Lung microvascular endothelial cell (primary cell): ENCODE measurements at places on chromosomes 3 and 15. TPM values are rescaled to one million over a fixed set of nuclear protein-coding genes. Genes with fewer than 3 reads are reported as not detected.
A peak's percentile ranks its signal among the peaks of the same experiment; 100 is the strongest.

GRCh38 chr3:196655496-196655895 lies 16.0 kb downstream of the NRROS start:
- DNase-seq = no peak

DNA sequence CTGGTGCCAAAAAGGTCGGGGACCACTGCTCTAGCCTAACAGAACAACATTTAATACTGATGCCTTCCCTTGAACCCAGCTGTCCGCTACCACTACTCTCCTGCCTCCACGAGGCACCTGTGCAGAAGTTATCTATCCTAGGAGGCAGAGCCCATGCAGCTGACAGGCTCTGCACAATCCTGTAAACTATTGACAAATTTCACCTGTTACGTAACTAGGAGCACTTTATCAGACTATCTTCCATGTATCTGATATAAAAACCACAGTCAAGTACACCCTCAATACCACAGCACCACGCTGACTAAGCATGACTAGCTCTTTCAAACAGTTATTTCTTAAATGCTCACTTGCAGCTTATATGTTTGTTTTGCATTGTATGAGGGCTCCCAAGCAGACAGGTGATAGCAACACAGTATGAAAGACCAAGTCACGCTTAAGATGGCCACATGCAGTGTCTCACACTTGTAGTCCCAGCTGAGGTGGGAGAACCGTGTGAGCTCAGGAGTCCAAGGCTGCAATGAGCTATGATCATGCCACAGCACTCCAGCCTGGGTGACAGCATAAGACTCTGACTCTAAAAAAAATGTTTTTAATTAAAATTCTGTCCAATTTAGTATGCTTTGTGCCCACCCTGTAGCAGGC lies 4.5 kb upstream of the IL17RC start:
- no peak for DNase-seq

DNA sequence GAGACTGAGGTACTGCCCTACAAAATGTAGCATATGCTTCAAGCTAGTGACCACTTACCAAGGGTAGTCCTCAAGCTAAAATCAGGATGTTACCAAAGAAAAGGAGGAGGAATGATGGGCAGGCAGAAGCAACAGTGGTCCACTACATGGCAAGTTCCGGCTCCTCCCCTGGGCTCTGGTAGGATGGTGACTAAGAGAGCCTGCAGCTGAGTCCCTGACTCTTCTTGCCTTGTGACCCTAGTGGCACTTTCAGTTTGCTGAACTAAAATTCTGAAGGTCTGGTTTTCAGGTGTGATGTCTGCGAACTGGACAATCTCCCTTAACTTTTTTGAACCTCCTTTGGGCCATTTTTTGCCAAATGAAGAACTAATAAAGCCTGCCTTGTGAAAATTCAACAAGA lies 40.9 kb downstream of the MRPL46 start:
- DNase-seq = no peak

- DNase-seq = no peak
Observed at GRCh38 chr3:100936931-100937330, 56.3 kb downstream of the ABI3BP start.

DNA sequence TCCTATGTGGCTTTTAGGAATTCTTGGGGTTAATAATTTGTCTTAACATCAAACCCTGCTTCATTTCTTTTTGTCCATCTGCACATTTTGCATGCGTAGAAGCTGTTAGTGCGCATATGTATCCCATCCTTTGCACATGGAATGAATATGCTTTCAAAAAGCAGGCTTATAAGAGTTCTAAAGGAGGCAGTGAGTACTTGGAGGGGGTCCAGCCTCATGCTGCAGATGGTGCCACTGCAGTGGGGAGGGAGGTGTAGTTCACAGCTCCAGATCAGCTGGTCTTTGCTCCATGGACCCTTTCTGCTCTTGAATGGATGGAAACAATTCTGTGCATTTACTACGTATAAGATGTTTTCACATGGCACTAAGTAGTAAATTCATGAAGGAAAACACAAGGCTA lies 20.7 kb upstream of the SSR3 start:
- no peak for DNase-seq

DNA sequence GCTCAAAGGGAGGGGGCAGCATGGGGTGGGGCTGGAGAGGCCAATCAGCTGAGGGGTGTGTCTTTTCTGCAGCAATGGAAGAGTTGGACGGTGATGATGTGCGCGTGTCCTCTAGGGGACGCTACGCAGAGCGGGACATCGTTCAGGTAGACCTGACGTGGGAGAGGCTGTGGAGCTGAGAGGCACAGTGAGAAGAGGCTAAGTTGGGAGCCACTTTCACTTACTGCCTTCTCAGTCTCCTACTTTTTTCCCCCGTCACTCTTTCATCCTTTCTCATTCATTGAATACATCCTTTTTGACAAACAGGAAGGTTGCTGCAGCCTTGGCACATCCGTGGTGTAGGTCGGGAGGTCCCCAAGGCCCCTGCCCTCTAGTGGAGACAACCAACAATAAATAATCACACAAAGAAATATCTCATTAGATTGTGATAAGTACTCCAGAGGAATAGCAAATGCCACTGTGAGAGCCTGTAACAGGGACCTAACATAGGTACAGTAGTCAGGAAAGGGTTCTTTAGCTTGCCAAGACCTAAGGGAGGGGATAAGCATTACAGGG lies 4.4 kb upstream of the BRPF1 start:
- no peak for DNase-seq

DNA sequence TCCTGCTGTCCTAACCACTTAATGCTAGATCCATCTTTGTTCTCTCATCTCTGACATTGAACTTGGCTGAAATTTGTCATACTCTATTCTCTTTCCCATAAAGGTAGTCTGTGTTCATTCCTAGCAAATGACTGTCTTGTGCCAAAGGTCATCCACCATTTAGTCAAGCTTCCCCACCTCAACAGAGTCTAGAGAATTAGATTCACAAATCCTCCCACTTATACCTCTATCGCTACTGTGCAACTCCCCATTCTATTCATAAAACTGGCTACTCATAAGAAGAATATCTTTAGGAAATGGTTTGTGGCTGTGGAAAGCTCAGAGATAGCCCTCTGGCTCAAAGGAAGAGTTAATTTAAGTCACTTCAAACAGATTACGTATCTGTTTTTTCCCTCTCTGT lies 59.7 kb upstream of the MBNL1 start:
- DNase-seq = no peak

- DNase-seq = no peak
Observed at GRCh38 chr3:28891485-28891884, 389.4 kb upstream of the RBMS3 start.

The MFN1 gene
- total RNA-seq = 29.0 and 33.5 TPM in 2 replicates

DNA sequence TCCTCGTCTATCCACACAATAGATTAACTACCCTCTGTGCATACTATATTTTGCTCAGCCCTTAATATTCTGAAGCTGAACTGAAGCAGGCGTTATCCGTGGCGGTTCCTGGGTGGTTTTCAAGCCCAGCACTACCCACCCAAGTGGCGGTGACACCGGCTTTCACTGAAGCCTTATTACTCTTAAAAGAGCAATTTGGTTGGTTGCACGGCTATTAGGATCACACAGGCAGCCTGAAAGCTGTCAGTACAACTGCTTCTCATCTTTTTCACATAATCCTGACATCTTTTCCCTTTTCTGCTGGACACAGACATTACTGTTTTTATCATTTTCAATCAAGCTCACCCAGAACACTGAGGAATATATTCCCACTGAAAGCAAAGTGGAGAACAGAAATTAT lies 525.3 kb upstream of the ZNF717 start:
- no peak for DNase-seq

The GCNT3 gene
- total RNA-seq = not detected in 2 replicates

GRCh38 chr3:175274056-175274455 lies 414.9 kb downstream of the NAALADL2 start:
- DNase-seq = no peak

The ZNF80 gene
- total RNA-seq = not detected in 2 replicates

The CDC25A gene
- total RNA-seq = 5.0 and 7.0 TPM in 2 replicates

The CFAP20DC gene
- 0.40 and 0.65 TPM in 2 replicates for total RNA-seq

DNA sequence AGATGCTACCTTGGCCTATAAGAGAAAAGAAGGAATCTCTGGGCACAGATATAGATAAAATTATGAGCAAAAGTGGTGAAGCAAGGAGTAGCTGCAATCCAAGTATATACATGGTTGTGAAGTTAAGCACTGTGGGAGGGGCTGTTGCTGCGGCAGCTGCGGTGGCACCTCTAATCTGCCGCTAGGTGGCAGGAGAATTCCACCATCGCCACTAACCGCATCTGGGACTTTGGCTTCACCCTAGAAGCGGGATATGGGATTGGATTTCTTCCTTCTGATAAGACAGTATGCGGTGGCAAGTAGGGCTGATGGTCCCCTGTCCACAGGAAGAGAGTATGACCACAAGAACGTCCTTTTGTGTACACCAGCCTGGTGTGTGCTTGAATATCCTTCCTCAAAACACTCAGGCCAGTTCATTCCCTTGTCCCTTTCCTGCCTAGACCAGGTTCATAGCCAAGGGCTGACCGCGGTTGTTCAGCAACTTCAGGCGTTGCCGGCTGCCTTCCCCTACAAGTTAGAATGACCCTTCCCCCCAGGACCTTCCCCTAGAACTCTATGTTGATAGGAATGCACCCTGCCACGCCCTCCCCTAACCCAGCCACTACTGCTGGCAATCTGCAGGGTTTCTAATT lies 5.1 kb downstream of the MAGEL2 start:
- peak; percentile 64 for DNase-seq

The IVD gene
- total RNA-seq = 31.4 and 32.3 TPM in 2 replicates

DNA sequence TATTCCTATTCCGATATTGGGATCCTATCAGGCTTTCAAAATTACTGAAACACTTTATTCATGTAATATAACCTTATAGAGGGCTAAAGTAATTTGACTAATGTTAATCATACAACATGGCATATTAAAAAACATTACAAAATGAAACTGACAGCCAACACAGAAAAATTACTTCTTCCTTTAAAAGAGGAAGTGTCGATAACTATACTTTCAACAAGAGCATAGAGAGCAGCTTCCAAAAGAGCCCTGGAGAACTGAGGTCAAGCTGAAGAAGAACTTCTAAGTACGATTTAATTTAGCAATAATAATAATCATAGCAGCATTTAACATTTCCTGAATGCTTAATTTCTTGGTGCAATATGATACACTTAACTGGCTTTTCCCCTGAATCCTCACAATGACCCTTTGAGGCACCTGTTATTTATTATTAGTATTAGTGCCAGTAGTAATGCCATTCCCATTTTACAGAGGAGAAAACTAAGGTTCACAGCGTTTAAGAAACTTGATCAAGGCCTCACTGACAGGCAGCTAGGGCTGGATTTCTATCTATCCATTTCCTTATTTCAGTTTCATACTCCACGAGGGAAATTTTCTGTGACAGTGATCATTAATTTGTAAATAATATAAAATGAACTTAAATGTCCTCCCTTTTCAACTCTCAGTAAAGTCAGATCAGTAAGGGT lies 181.6 kb downstream of the CFAP20DC start:
- DNase-seq = no peak

DNA sequence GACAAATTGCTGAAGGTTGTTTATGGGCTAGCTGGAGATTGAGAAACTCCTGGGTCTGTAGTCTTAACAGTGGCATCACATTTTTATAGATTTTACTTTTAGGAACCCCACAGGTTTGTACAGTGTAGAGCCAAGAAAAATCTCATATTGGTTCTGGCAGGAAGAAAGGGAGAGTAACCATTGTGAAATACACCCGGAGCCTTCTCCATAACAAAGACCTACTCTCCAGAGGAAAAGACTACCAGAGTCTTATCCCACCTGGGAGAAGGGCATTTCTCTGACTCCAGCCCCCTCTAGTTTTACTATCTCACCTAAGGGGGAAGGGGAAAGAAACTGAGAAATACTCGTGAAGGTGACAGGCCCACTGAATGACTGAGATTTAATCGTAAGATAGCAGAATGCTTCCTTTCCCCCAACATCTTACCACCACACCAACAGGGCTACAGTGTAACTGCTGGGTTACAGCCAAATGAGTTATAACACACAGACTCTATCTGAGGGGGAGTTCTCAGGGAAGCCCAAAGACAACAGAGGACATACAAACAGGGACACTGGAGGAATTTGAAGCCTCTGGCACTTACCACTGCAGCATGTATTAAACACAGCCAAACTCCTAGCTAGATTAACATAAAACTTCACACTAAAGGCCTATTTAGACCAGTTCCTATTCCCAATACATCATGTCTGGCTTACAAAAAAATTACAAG lies 56.1 kb downstream of the SYN2 start:
- no peak for DNase-seq

The GOLGA8J gene
- not detected in 2 replicates for total RNA-seq

- no peak for DNase-seq
Observed at GRCh38 chr3:136942803-136943202, 15.0 kb upstream of the IL20RB start.

The SLC38A3 gene
- total RNA-seq = under 0.01 TPM in 1 of 2 replicates, not detected in the other

DNA sequence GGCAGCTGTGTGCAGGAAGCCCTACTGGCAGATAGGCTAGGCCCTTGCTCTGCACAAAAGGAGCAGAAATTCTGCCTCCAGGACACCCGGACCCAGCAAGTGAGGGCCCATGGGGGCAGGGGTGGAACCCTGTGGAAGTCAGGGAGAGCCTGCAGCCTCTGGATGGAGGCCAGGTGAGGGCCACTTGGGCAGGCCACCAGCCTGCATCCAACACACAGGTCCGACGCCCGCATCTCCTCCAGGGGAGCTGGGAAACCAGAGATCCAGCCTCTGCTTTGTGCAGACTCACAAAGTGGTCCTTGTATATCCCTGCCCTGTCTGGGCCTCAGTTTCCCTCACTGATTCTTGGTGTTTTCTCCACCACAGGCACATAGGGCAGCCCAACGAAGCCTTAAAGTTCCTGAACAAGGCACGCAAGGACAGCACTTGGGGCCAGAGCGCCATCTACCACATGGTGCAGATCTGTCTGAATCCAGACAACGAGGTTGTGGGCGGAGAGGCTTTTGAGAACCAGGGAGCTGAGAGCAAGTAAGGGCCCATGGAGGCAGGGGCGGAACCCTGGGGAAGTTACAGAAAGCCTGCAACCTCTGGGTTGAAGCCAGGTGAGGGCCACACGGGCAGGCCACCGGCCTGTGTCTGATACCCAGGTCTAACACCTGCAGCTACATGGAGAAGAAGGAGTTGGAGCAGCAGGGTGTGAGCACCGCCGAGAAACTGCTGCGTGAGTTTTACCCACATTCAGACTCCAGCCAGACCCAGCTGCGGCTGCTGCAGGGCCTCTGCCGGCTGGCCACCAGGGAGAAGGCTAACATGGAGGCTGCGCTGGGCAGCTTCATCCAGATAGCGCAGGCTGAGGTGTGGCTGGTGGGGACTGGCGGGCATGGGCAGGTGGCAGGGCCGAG lies 16.6 kb downstream of the CSRNP1 start:
- DNase-seq = no peak

The EBLN2 gene
- total RNA-seq = 2.0 and 3.0 TPM in 2 replicates

GRCh38 chr3:45907769-45908705 lies 21.7 kb downstream of the CCR9 start:
- peak; percentile 17 for DNase-seq

The CACNA2D2 gene
- under 0.01 TPM in 1 of 2 replicates, not detected in the other for total RNA-seq
